ENCODE measurements at places on chromosomes 13 and 19. TPM values are rescaled to one million over a fixed set of nuclear protein-coding genes. Genes with fewer than 3 reads are reported as not detected.

FFAR3 gene
- total RNA-seq = not detected

ZSWIM4 gene
- total RNA-seq = 12.8 TPM

ZNF154 gene
- total RNA-seq = 1.3 TPM

GAPDHS gene
- total RNA-seq = not detected

NKPD1 gene
- under 0.01 TPM for total RNA-seq

All from epithelial cell of alveolus of lung (primary cell).